Left colon (tissue), 2 donors: ENCODE measurements at places on chromosomes 6 and 20.

DNA sequence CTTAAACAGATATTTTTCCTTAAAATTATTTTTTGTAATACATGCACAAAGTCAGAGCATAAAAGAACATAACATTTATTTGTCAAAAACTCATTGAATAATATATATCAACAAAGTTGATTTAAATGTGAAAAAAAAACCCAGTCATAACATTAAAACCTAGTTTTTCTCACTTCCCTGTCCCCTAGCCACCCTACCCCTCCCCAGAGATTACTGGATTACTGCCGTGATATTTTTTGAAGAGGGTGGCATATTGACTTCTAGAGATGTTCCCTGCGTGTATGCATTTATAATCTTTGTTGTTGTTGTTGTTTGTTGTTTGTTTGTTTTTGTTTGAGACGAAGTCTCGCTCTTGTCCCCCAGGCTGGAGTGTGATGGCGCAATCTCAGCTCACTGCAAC, 52.4 kb upstream of the ARMC2 start:
- DNase-seq: no peak

- no peak for DNase-seq
Measured at GRCh38 chr6:63799313-63799712, 163.7 kb downstream of the PHF3 start.

DNA sequence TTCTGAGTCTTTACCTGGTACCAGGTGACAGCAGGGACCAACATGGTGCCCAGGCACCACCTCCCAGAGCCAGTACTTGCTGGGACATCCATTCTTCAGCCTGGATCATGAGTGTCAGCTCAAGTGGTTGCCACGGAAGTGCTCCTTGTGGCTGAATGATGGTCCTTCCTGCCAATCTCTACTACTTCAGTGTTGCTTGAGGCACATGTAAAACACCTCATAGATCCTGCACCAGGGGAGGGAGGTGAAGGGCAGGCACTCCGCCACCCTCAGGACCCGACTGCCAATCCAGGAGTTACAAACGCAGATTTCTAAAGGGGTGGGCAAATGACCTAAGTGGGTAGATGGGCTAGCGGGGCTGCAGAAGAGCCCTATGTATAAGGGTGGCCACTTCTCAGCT, 226.0 kb downstream of the PREX1 start:
- peak; percentile 4 for DNase-seq

- DNase-seq: no peak
Measured at GRCh38 chr6:106643061-106643460, 13.7 kb downstream of the QRSL1 start.

DNA sequence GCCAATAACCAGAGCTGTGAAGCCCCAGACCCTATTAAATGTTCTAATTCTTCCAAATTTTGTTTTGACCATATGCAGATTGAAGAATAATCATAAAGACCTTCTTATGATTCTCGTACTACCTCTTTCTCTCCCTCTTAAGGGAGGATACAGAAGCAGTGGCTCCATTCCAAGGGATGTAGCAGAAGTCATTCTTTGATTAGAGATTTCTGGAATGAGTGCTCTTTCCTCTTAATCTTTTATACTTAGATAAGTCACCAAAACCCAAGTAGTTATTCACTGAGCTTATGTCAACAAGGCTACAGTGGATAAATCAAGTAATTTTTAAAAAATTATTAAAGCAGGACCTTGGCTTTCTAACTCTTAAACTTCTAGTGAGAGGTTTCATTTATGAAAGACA, 266.0 kb upstream of the STXBP5 start:
- DNase-seq: no peak

- DNase-seq: no peak
Measured at GRCh38 chr6:70574643-70575042, 7.9 kb downstream of the SDHAF4 start.

GRCh38 chr6:30074331-30075093, 1.1 kb downstream of the RNF39 start:
- peak; percentile 27 for DNase-seq
